Chondrocyte (in vitro differentiated cells): ENCODE measurements at places on chromosomes 12 and 14. TPM values are rescaled to one million over a fixed set of nuclear protein-coding genes. Genes with fewer than 3 reads are reported as not detected.
A peak's percentile ranks its signal among the peaks of the same experiment; 100 is the strongest.

DNA sequence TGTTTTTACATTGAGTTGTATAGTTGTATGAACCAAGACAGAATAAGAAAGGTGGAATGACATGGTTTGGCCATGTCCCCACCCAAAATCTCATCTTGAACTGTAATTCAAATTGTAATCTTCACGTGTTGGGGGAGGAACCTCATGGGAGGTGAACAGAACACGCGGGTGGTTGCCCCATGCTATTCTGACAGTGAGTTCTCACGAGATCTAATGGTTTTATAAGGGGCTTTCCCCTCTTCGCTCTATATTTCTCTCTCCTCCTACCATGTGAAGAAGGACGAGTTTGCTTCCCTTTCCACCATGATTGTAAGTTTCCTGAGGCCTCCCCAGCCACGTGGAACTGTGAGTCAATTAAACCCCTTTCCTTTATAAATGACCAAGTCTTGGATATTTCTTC, 25.3 kb downstream of the DDHD1 start:
- no peak overlapping the region for H3K27ac ChIP-seq
- peaks cover 2% of the 10 kb centered on the region for H3K4me1 ChIP-seq
- H3K36me3 ChIP-seq, result no peaks in the 10 kb centered on the region
- H3K4me3 ChIP-seq, result no peak overlapping the region
- no peak for DNase-seq

GRCh38 chr14:99519347-99519881, 38.2 kb downstream of the CCNK start:
- no peak overlapping the region for H3K4me3 ChIP-seq
- no peaks in the 10 kb centered on the region for H3K27me3 ChIP-seq
- no peak overlapping the region for H3K27ac ChIP-seq
- H3K36me3 ChIP-seq, result no peaks in the 10 kb centered on the region
- DNase-seq, result peak; percentile 39

GRCh38 chr12:56670836-56671235, 17.2 kb downstream of the PTGES3 start:
- H3K27me3 ChIP-seq, result no peaks in the 10 kb centered on the region
- DNase-seq, result peak; percentile 1
- H3K4me1 ChIP-seq, result peaks cover 24% of the 10 kb centered on the region

The CARMIL3 gene
- 0.34 to 0.60 TPM (median 0.54 TPM) in 3 replicates for total RNA-seq

The BICDL1 gene
- 0.12 to 0.45 TPM (median 0.26 TPM) in 3 replicates for total RNA-seq

The CLECL1 gene
- not detected in 3 replicates for total RNA-seq

GRCh38 chr12:96225044-96225855, 31.1 kb downstream of the ELK3 start:
- H3K4me1 ChIP-seq, result peaks cover 50% of the 10 kb centered on the region
- no peak overlapping the region for H3K4me3 ChIP-seq
- H3K36me3 ChIP-seq, result peaks cover 1% of the 10 kb centered on the region
- peak overlapping the region; percentile 77 for H3K27ac ChIP-seq
- DNase-seq, result no peak
- H3K27me3 ChIP-seq, result no peaks in the 10 kb centered on the region

GRCh38 chr14:38404100-38404541, 148.2 kb upstream of the CLEC14A start:
- H3K27ac ChIP-seq, result no peak overlapping the region
- H3K36me3 ChIP-seq, result no peaks in the 10 kb centered on the region
- H3K4me1 ChIP-seq, result peaks cover 13% of the 10 kb centered on the region
- no peak for DNase-seq

GRCh38 chr12:100254876-100255275, 12.0 kb downstream of the DEPDC4 start:
- DNase-seq, result no peak
- H3K36me3 ChIP-seq, result no peaks in the 10 kb centered on the region
- no peaks in the 10 kb centered on the region for H3K27me3 ChIP-seq
- H3K4me3 ChIP-seq, result no peak overlapping the region
- H3K4me1 ChIP-seq, result no peaks in the 10 kb centered on the region
- no peak overlapping the region for H3K27ac ChIP-seq

The CISTR gene
- not detected in 3 replicates for total RNA-seq

- H3K4me1 ChIP-seq, result no peaks in the 10 kb centered on the region
- peaks cover 6% of the 10 kb centered on the region for H3K27me3 ChIP-seq
- no peak for DNase-seq
Observed at GRCh38 chr12:25896981-25897380, 61.5 kb upstream of the RASSF8 start.

- no peak overlapping the region for H3K4me3 ChIP-seq
- no peak overlapping the region for H3K27ac ChIP-seq
- no peaks in the 10 kb centered on the region for H3K4me1 ChIP-seq
Observed at GRCh38 chr12:120012067-120012621, 23.1 kb downstream of the BICDL1 start.
